SW 1271 (cell line): ENCODE measurements at places on chromosomes 16 and 17.

DNA sequence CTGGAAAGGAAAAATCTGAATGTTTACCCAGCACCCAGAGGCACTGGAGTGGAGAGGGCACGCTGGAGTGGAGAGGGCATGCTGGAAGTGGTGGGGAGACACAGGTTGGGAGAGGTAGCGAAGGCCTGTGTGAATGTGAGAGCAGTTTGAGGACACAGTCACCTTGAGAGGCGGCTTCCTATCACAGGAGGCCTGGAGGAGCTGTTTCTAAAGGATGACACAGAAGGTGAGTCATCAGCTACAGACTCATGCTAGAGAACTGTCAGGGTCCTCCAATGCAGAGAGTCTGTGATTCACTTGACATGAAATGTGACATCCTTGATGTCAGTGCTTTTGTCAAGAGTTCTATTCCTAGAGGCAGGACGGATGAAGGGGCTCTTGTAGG is 13.8 kb downstream of the CTRL start:
- DNase-seq = peak; percentile 78

GRCh38 chr17:77609553-77610517 is 348.7 kb upstream of the TNRC6C start:
- no peak for DNase-seq

- DNase-seq = no peak
Observed at GRCh38 chr17:58665946-58666857, 25.6 kb downstream of the TEX14 start.

DNA sequence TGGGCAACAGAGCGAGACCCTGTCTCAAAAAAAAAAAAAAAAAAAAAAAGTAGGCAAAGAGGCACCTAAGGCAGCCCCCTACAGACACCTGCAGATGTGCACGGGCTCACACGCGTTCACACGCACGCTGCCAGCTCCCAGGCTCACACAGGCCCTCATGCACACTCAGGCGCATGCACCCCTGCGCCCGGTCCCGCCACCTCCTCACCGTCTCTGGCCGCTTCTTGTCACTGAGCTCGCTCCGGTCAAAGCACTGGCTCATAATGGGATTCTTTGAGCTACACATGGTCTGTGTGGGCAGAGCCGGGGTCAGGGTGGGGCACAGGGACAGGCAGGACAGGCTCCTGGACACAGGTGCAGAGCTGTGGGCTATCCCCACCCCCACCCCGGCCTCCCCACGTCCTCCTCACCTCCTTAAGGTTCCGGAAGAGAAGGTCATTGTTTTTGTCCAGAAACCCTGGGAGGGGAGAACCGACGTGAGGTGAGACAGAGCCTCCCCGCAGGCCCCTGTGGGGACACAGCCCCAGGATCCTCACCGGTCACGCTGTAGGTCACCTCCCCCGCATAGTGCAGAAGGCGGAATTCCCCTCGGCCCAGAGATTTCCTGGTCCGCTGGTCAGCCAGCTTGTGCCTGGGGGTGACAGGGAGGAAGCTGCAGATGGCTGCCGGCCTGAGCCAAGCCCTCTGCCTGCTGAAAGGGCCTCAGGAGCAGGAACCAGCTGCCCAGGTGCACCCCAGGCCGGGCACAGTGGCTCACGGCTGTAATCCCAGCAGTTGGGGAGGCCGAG is 17.9 kb downstream of the MYO1C start:
- no peak for DNase-seq

- no peak for DNase-seq
Observed at GRCh38 chr16:76732894-76733293, 455.7 kb downstream of the CNTNAP4 start.

GRCh38 chr17:61345061-61345460 is 54.6 kb upstream of the TBX2 start:
- no peak for DNase-seq

GRCh38 chr17:39598630-39599003 is 9.1 kb downstream of the NEUROD2 start:
- no peak for DNase-seq
